ENCODE measurements at places on chromosomes 4 and X.
A peak's percentile ranks its signal among the peaks of the same experiment; 100 is the strongest.

DNA sequence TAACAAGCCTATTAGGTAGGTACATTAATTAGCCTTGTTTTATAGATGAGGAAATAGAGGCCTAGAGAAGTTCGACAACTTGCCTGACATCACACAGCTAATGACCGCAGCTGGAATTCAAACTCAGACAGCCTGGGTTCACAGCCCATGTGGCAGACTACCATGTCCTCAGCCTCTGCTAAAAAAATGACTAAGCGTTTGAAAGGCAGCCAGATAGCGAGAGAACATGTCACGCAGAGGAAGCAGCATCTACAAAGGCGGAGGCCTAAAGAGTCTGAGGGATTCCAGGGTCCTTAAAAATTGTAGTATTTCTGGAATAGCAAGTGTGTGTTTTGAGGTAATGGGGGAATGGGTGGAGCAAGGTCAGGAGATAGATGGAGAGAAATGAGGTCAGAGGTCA lies 33.2 kb upstream of the BMP15 start:
- peak; percentile 18 for DNase-seq

GRCh38 chr4:183533698-183534097 lies 28.8 kb downstream of the ING2 start:
- no peak for DNase-seq

DNA sequence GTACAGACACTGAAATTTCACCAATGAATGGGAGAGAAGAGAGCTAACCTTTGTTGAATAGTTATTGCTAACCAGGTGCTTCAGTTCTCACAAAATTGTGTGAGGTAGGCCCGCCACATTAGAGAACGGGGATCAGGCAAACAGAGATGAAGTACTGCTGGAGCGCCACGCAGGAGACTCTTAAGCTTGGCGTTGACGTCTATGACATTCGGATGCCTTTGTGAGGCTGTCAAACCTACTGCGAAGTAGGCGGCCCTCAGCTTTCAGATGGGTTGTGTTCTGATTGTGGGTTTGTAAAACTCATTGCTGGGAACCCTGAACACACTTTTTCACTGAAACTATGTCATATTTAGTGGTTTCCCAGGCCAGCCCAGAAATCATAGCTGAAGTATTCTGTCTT lies 173.6 kb downstream of the CBR4 start:
- DNase-seq, result no peak

DNA sequence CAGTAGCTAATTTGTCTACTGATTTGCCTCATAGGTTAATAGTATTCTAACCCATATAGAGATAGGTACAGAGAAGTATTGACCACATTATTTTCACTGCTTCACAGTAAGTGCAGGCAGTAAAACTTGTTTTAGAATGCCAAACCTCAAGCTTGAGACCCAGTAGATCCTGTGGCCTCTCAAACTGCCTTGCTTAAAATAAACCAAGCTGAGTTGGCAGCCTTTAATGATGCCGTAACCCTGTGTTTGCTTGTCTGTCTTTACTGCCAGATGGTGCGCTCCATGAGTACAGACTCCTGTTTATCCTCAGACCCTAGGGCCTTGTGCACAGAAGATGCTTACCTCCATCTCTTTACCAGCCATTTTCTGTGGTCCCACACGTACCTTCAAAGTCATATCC lies 50.8 kb downstream of the ANXA3 start:
- DNase-seq, result no peak

DNA sequence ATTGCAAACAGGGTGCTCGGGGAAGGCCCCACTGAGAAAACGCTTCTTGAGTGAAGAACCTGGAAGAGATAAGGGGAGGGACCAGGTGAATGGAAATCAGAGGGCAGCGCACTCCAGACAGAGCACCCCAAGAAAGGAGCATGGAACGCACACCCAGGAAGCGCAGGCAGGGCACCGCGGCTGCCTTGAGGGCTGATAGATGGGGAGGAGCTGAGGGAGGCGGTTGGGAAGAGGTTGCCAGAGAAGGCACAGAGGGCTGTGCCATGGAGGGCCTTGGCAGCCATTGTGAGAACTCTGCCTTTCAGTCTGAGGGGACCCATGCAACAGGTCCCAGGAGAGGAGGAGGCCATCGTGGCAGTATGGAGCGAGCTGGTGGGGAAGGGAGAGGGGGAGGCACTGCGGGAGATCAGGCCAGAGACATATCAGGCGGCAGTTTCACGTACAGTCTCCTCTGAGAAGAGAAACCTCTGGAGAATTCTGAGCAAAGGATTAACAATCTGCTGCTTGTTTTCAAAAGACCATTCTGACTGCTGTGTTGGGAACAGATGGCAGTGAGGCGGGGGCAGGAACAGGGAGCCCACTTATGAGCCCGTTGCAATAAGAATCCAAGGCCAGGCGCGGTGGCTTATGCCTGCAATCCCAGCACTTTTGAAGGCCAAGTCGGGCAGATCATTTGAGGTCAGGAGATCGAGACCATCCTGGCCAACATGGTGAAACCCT lies 83.7 kb downstream of the PCYT1B start:
- no peak for DNase-seq

DNA sequence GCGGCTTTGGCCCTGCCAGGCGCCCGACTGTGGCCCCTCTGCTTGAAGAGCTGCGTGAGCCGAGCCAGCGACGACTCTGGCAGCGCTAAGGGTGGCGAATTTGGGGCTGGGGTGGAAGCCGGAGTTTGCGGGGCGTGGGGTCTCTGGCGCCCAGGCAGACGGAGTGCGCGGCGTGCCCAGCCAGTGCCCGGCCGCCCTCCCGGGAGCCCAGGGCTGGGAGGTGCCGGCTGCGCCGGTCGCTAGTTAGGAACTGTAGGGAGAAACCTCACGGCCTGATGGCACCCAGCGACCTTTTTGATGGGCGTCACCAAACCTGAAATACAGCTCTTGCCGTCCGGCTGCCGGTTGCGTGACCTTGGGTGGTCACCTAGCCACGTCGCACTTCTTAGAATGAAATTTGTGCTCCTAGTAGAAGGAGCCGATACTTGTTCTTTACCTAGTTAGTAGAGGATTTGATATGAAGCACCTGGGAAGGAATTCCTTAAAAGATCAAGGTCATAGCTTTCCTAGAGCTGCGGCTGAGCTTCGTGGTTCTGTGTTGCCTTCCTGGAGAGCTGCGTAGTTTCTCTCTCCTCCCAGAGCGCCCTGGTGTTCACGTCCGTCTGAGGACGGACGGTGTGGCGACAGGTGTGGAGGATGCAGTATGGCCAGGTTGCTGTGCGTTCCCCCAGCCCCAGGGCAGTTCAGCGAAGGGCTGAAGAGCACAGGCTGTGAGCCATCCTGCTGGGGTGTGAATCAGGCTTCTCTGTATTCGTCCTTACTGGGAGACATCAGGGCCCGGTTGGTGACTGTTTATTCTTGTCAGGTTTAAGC lies 680 bp downstream of the MAEA start:
- no peak for DNase-seq

DNA sequence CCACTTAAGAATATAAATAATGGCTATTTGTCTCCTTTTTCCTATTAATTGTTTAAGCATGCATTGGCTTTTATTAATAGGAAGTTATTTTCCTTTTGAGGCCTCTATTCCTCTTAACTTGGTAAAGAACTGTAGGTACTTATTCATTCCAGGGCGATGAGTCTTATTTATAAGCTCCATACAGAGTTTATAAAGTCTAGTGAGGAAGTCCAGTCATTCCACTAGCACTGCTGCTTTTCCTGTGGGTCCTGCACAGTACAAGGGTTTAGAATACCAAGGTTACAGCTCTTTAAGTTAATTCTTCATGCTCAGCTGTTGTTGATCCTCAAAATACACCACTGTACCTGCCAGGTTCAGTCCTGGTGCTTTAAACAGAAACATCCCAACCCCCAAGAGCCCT lies 28.5 kb upstream of the WNK3 start:
- no peak for DNase-seq

DNA sequence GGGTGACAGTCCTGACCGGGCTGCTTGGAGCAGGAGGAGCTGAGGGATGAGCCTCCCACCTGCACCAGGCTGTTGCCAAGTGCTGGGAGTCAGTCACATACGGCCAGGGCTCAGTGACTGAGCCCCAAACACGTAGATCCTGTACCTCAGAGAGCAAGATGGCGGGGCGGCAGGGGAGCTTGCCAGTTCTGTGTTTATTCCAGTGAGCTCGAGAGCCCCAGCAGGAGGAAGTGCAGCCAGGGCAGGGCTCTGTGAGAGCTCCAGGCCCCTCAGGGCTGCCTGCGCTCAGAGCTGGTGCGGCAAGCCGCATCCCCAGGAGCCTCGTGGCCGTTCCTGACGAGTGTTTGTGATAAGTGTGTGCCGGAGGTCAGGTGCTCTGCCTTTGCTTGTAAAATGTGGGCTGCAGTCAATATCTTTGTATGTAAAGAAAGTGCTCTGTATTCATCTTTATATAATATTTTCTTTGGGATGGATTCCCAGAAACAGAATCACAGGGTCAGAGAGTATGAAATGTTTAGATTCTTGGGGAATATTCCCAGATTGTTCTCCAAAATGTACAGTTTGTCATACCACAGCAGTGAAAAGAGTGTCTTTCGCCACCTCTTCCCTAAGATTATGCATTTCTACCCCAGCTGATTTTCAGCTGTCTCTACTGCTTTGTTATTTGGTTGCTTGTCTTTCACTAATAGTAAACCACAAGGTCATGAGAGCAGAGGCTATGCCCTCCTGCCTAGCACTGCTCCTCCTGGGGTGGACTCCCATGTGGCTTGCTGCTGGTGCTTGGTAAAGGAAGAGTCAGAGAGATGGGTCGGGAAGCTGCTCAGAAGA lies 50.3 kb downstream of the NELFA start:
- DNase-seq, result no peak

DNA sequence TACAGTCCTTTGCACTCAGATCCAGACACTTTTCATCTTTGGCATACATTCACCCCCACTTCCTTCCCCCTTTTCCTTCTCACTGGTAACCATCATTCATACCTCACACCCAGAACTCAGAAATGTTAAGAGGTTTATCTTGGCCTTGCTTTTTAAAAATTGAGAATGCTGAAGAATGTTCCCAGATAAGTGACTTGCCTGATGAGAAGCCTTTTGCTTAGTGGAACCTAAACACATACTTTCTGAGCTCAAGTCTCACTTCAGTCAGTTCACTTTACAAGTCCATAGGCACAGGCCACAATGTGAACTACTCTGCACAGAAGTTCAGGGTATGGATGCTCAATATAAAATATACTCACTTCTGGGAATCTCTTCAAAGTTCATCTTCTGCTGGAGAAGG lies 129.4 kb downstream of the GRIA3 start:
- DNase-seq, result no peak

GRCh38 chr4:23413631-23414030 lies 476.2 kb downstream of the PPARGC1A start:
- DNase-seq, result no peak

DNA sequence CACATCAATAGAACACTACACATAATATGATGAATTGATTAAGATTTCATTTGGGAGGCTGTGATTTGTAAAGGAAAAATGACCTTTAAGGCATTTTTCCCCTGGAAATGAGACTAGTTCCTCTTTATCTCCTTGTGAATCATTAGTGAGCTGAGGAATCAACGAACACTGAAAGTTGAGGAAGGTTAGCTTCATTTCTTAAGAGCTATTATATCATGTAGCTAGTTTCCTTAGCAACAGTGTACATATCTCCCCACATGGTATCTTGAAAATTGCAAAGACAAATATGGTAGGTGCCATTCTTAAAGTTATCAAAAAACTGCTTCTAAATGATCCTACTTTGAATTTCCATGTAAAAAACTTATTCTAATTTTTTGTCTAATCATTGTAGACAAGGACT lies 127.5 kb upstream of the NRK start:
- DNase-seq, result no peak

- no peak for DNase-seq
Measured at GRCh38 chr4:184021389-184021788, 116.3 kb downstream of the STOX2 start.

- DNase-seq, result no peak
Measured at GRCh38 chr4:165095291-165095690, 17.4 kb downstream of the TMEM192 start.

DNA sequence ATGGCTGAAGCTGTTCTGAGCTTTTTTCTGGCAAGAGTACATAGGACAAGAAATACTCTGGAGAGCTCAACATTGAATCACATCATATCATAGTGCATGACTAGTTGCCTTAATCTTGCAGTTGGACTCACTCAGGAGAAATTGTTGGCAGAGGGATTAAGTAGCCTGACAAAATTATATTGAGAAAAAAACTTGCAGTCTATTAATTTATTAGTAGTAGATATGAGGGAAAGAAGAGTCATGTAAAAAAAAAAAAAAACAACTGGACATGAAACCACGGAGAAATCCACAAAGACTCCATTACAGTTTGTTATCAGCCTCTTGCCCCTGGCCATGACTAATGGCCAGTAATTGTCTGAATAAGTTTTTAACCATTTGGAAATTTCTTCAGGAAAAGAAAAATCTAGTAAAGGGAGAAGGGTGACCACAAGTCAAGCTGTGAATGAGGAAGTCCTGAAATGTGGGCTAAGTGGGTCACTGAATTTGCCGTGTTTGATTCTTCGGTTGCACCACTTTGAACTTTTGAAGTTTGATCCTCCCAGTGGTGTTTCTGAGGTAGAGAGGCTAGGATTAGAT lies 45.6 kb downstream of the FHL1 start:
- DNase-seq, result no peak

DNA sequence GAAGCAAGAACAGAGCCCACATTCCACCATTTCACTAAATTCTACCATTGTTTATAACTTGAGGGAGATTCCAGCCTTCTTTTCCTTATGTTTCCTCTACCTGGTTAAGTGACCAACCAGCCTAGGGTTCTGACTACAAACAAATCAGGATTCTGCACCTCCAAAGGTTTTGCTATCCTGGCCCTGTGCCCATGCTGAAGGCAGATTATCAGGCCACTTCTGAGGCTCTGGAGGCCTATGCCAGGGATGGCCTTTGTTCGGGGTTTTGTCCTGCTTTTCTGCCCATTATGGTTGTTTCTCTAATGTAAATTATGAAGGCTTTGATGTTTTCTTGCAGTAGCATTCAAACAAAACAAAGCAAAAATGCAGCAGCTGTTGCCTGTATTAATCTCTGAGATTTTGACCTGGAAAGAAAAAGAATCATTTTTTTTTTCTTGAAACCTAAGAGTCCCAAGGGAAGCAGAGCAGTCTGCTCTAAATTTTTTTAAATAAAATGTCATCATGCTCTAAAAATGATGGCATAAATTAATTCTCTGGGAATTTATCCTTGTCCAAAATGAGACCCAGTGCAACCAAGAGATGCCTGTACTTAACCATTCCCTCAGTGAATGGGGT lies 55.6 kb downstream of the RNF150 start:
- DNase-seq, result no peak

DNA sequence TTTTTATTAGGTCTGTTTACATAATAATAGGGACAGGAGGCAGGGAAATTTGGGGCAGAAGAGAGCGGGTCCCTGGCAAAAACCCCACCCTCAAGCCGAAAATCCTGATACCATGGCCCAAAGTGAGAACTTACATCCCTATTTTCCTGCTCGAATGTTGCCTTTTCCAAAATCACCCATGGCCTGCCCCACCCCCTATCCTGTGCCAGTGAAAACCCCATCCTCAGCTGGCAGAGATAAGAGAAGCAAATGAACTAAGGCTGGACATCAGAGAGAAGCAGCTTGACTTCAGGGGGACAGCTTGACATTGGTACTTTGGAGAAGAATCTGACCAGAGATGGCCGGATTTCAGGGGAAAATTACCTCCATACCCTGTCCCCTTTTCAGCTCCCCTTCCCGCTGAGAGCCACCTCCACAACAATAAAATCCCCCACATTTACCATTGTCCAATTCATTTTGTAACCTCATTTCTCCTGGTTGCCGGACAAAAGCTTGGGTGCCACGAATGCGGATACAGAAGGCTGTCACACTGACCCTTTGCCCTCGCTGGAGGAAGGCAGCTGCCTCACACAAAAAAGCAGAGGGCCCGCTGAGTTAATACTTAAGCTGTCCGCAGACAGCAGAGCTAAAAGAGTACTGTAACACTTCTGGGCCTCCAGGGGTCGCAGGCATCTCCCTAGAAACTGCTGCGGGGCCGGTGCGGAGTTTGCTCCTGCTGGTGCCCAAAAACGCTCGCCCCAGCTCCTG lies 196.2 kb downstream of the SNCA start:
- DNase-seq, result peak; percentile 2
